ENCODE measurements at places on chromosomes 5 and 9.

DNA sequence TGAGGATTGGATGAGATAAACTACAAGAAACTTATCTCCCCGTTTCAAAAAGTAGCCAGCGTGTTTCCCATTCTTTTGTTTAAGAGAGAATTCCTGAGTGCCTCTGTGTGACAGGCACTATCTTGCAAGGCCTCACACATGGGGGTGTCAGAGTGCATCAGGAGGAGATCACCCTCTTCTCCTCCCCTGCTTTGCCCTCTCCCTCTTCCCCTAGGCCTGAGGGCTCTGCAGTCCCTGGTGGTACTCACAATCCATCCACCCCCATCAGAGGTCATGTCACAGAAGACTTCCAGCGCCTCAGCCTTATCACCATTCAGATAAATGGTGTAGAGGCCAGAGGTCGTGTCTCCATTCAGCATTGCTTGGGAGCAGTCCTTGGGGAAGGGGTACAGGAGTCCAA lies 88.0 kb downstream of the TNC start:
- DNase-seq = no peak

DNA sequence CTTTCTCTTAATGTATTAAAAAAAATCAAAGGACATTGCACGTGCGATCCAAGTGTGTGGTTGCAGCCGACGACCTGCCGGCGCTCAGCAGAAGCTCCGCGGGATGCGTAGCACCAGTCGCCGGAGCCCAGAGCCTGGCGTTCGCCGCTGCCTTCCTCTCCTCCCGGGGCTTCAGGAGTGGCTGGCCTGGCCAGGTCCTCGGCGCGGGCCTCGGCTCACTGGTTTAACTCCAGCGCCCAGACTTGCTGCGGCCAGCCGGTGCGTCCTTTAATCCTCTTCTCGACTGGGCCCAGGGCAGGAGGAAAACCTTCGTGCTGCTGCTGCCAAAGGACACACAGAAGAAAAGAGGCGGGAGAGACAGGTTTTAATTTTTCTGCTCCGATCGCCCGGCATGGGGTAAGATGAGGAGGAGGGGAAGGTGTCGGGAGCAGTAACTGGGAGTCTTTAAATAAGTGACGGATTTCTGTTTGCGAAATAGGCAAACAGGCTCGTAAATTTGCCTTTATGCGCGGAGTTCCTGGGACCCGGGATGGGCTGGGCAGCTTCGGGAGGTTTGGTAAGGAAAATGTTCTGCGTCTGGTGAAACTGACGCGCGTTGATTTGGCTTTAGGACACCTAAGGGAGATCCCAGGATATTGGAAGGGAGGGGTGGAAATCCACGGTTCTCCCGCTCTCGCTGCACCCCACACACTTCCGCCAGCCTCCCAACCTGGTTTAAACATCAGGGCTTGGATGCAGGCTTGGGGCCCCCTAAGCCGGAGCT lies 2.3 kb downstream of the HAND1 start:
- DNase-seq = no peak

- no peak for DNase-seq
Measured at GRCh38 chr9:37951671-37952449, 47.9 kb upstream of the SLC25A51 start.

DNA sequence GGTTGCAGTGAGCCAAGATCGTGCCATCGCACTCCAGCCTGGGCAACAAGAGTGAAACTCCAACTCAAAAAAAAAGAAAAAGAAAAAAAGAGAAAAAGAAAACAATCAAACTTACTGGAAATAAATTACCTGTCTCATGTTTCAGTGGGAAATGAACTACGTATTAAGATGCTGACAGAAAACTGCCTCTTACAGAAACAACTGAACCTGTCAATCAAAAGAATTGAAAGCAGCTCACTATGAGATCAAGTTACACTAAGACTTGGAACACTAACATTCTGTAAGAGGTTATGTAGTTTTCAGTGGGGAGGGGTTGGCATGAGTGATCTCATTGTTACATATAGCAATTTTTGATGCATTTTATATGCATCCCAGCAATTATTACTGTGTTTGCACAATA lies 64.4 kb upstream of the SPATA31E1 start:
- DNase-seq = no peak

- no peak for DNase-seq
Measured at GRCh38 chr5:57956636-57957035, 474.0 kb upstream of the ACTBL2 start.

DNA sequence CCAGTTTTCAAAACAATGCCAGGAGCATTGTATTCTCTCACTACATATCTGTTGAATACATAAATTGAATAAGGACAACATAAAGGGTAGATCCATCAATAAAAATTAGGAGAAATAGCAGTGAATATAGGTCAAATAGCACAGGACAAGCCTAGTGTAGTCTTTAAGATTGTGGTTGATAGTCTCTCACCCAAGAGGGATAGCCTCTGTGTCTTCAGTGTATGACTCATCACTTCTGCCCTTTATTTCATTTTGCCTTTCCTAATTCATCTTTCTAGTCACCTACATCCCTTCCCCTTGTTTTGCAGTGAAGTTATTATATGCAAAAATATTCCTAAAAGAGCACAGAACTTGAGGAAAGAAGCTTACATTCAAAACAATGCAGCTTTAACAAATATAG lies 335.0 kb upstream of the TUSC1 start:
- no peak for DNase-seq

DNA sequence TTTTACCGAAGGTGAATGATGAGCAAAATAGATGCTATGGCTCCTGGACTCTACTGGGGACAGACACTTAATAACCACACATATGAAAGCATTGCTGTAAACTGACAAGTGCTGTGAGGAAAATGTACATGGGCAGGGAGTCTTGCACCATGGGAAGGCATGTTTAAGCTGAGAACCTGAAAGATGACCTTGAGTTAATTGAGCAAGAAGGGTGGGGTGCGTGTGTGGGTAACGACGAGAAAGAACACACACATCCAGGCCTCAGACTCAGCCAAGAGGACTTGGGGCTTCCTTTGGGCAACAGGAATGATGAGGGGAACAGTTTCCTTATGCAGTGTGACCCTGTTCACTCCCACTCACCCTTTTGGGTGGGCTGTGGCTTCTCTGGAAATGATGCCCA lies 73.1 kb downstream of the HSPA4 start:
- DNase-seq = no peak

DNA sequence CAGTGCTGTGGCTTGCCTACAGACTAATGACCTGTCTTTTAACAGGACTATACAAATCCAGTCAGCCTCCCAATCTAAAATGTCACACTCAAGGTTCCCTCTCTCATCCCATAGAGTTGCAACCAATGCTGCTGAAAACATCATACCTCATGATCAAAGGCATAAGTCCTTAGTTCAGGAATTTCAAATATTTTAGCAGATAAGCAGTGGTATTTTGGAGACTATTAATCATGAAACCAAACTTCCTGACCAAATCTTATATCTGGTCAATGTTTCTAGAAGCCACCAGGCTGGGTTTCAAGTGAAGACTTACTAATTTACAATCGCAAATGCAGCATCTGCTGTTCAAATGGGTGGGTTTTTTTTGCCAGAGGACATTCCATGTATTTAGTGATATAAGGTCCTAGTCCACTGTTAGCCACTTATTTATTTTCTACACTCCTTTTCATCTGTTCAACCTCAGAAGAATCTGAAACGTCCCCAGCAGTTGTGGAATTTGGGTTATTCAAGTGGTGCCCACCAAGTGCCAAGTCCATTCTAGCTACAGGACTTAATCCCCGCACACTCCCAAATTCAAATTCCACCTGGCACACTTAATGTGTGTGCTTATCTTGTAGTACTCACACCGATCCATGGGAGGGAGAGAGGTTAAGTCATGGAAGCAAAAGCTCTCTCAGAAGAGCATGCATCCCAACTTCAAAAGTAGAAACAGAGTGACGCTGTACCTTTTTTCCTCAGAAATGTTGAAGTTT lies 5.8 kb downstream of the TAS2R1 start:
- DNase-seq = no peak

GRCh38 chr9:130794923-130795495 lies 40.0 kb upstream of the ABL1 start:
- no peak for DNase-seq

DNA sequence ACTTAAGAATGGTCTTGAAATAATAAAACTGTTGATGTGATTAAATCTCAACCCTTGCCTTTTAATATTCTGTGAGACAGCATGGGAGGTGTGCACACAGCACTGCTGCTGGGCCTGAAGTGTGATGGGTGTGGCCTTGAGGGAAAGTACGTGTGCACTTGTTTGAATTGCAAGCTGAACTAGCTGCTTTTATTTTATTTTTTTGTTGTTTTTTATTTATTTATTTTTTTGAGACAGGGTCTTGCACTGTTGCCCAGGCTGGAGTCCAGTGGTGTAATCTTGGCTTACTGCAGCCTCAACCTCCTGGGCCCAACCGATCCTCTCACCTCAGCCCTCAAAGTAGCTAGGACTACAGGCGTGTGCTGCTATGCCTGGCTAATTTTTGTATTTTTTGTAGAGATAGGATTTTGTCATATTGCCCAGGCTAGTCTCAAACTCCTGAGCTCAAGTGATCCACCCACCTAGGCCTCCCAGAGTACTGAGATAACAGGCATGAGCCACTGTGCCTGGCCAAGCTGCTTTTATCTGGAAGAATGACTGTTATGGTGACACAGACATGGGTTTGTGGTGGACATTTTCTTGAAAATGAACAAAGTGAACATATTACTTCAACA lies 58.9 kb downstream of the GPR107 start:
- no peak for DNase-seq

DNA sequence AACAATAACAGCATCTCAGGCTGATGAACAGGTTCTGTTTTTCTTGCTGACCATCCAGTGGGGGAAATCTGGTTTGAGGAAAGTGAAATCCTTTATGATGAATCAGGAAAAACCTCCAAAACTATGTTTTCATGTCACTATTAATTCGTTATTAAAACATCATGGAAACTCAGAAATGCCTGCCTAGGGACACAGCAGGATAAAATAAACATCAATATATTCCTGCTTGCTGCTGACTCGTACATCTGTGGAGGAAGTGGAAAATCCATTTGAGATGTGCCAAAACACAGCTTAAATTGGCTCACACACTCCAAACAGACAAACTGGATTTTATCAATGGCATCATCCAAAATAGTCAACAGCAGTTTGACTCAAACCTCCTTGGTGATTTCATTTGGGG lies 53.0 kb downstream of the TEK start:
- no peak for DNase-seq

- DNase-seq = peak; percentile 76
Measured at GRCh38 chr5:172958331-172959046, 735 bp upstream of the RPL26L1 start.

- DNase-seq = peak; percentile 42
Measured at GRCh38 chr5:113447498-113448050, 12.8 kb upstream of the TSSK1B start.

- no peak for DNase-seq
Measured at GRCh38 chr5:18105449-18105848, 471.2 kb downstream of the TAF11L14 start.

DNA sequence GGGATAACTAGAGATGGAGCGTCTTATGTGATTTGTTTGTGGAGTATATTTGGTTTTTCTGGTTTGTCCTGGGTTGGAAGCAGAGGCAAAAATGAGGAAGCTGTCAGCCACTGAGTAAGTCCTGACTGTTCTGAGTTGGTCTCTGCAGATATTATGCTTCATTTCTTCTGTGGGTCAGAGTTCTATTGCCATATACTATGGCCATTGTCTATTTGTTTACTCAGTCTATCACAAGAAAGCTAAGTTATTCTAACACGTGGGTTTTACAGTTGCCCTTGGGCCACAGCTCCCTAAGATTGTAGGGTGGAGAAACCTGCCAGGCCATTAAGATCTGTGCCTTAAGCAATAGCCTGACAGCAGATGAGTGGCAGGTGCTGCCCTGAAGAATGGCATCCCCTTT lies 3.0 kb upstream of the CTSV start:
- no peak for DNase-seq

DNA sequence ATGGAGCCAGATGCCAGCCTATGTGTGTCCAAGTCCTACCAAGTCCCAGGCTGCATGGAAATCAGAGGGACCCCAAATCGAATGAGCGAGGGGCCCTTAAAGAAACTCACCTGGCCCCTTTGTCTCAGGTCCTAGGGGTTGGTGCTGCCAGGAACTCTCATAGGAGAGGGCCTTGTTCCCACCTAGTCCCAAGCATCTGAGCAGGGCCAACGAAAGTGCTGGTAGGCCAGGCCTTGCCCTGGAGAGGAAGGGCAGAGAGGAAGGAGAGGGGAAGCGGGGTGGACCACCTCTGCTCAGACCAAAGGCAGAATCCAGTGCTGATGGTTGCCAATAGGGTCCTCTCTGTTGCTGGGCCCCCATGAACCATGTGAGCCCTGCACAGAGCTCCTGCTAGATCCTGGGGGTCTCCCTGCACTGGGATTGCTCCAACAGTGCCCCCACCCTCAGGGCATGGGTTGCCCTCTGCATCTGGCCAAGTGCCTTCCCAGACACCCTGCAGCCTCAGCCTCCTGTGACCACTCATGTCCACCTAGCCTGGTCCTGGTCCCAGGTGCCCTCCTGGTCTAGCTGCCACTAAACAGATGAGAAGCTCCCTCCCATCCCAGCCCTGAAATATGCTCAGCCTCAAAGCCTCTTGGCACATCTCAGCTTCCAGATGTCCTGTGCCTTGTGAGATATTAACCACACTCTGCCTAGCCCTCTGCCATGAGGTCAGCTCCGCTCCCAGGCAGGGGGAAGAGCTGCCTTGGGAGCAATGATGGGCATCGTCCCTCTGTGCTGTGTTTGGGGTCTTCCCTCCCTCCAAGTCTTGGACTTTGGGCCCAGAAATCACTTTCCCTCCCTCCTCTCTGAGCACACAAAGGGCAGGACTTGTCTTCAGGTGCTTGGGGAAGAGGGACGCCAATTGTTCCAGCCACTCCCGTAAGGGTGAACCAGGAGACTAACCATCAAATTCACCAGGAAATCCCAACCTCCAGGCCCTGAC lies 109.6 kb downstream of the ADAMTS2 start:
- DNase-seq = no peak

DNA sequence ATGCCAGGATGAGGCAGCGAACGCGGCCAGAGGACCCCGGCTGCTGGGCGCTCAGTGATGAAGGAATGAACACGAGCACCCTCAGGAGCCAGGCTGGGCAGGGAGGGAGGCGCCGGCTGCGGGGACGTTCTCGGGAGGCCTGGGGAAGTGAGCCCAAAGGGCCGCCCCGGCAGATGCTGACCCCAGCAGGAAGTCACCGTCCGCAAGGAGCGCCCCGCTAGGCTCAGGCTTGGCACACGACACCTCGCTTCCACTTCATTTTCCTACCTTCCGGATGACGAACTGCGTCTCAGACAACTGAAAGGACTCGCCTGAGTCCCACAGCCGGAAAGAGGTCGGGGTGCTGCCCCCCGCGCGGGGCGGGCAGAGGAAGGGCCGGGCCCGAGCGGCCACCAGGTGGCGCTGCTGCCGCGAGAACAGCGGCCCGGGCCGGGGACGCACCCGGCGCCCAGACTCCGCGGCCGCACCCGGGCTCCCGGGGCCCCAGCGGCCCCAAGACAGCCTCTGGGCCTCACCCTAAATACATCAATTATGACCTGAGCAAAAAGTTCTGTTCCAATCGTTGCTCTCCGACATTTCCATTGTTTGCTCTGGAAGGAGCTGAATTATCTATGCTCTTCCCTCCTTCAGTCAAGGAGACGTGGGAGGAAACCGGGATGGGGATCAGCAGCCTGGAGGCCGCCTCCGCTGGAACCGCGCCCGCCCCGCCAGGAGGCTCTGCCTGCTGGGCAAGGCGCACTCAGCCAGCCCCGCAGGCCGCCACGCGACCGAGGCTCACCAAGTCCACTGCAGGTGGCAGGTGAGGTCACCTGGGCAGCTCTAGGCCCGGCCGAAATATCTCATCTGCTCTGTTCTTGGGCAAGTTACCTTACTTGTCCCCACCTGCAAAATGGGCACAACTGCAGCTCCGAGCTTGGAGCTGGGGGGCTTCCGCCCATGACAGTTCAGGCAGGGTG lies 107.0 kb downstream of the ZNF354C start:
- DNase-seq = peak; percentile 58

- DNase-seq = no peak
Measured at GRCh38 chr5:55472642-55473041, 62.1 kb downstream of the PLPP1 start.

Measured in BE2C (cell line).